ENCODE measurements at places on chromosomes 2 and 18. TPM values are rescaled to one million over a fixed set of nuclear protein-coding genes. Genes with fewer than 3 reads are reported as not detected.

- no peak for DNase-seq
Observed at GRCh38 chr18:73409242-73409641, 541.5 kb upstream of the NETO1 start.

DNA sequence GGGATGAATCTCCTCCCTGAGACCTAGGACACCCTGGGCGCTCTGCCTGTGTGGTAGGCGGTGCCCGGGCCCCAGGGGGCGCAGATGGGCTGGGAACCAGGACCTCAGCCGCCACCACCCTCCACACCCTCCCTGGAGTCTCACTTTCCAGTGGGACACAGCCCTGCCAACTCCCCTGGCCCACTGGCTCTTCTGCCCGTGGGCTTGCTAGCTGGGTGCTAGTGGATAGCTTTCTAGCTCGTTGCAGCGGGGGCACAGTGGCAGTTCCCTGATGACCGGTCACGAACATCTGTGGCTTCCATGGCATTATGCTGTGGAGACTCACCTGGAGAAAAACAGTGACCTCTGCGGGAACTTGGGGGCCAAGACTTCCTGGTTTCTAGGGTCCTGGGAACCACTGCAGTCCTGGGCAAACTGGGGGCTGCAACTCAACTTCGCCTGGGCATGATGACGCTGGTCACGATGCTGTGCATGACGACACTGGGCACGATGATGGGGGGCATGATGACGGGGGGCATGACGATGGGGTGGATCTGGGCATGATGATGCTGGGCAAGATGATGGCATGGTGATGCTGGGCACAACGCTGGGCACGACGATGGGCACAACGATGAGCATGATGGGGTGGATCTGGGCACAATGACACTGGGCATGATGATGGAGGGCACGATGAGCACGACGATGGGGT is 31.0 kb upstream of the ALLC start:
- peak; percentile 6 for DNase-seq

DNA sequence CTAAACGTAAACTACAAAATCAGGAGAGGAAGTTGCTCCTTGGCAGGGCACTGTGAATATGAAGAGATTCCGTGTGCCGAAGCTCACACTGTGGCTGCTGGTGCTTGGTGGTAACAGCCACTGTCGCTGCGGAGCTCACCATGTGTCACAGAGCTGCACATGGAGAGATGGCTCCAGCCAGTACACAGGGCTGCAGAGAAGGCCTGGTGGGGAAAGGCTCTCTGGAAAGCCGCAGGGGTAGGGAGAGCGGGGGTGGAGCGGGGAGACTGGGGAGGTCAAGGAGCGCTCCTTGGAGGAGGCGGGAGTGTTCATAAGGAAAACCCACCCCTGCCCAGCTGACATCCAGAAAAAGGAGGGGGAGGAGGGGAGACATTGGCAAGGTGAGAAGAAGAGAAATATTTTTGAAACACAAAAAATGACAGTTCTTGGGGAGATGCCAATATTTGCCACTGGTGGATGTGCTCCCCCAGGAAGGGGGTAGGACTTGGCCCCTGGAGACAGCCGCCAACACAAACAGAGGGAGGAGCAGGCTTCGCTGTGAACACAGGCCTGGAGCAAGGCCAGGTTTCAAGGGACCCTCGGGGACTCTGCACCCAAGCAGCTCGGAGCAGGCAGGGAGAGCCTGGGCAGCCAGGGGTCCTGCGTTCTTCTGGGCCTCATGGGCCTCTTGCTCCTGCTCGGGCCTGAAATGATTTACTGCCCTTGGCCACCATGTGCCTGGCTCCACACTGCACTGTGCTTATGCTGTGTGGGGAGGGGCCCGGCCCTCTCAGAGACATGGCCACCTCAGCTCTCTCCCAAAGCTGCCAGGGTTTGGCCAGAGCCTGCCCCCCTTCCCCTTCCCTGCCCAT is 102.6 kb upstream of the GLI2 start:
- no peak for DNase-seq

DNA sequence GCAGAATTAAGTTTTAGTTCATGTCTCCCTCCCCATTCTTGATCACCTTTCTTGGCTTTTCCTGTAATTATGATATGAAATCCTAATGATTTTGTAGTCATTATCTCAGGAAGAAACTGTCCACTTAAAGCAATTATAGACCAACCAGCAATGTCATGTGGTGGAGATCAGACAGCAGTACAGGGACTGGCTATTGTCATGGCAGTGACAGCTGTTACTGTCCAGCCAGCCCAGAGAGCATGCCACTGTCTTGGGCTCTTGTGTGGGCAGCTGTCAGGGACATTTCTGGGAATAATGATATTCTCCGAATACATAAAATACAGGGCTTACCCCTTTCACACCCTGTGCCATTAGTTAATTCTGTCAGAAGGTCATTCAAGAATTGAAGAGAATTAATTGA is 355.3 kb upstream of the RAB12 start:
- DNase-seq = peak; percentile 31

DNA sequence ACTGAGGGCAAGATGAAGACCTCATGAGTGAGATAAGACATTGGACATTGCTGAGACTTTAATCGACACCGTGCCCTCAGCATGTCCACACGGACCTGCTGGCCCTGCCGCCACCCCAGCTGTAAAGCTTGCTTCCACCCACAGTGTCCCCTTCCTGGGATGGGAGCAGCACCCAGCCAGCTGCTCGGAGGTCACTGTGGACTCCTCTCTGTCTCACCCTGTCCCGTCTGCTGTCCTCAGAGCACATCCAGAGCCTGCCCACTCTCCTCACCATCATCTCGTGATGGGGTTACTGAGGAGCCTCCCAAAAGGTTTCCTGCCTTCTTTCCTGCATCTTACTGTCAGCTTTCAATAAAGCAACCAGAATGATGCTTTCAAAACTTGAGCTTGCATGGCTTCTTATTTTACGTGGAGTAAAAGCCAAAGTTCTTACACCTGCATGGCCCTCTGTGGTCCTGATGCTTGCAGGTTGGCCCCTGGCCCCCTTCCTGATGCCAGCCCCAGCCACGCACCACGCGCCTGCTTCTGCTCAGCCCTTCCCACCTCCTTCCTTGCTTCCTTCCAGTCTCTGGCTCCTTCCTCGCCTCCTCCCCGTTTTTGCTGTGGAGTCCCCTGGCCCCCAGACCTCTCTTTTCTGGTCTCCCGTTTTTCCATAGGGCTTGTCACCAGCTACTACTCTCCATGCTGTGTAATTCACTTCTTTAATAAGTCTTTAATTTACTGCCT is 67.0 kb downstream of the DGKD start:
- no peak for DNase-seq

DNA sequence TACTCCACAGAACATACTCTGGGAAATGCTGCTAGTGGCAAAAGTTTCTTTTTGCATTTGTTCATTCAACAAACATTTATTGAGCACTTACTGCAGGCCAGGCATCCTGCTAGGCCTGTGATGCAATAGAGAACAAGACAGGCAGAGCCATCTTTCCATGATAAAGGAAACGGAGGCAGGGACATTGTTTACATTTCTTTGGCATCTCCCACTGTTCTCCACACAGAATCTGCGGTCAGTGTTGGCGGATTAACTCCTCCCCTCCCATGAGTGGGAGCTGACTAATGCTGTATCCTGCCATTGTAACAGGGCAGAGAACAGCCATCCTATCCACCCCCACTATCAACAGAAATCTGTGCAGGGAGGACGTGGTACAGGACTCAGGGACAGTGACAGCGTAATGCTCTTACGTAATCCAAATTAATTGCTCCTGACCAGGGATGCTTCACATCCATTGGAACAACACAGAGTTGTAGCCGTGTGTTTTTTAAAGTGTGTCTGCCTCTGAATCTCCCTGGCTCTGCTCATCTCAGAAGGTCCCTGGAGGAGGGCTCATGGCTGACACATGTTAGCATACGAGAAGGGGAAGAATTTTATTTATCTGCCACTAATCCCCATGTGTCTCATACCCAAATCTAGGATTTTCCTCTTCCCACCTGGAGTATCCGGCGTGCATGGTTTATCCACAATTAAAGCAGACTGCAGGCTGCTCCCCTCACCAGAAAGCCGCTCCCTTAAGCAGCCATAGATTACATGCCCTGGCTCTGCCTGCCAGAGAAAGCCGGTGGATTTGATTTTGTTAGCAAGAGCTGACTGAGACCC is 32.3 kb downstream of the STEAP3 start:
- DNase-seq = no peak

DNA sequence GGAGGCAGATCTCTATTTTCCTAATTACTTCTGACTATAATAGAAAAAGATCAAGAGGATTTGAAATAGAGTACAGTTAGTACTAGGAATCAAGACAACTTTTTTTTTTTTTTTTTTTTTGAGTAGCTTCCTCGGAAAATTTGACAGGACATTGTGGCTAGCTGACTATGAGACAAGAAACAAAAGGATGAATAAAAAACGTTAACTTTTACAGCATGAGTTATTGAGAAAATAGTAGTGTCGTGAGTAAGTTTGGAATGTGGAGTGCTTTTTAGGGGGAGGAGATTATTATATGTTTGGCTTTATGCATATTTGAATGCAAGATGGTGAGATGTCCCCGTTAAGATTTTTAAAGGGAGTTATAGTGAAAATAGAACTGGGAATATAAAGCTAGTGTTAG is 27.7 kb upstream of the CPS1 start:
- DNase-seq = no peak

GRCh38 chr2:206164261-206164862 is 4.7 kb downstream of the EEF1B2 start:
- DNase-seq = no peak

DNA sequence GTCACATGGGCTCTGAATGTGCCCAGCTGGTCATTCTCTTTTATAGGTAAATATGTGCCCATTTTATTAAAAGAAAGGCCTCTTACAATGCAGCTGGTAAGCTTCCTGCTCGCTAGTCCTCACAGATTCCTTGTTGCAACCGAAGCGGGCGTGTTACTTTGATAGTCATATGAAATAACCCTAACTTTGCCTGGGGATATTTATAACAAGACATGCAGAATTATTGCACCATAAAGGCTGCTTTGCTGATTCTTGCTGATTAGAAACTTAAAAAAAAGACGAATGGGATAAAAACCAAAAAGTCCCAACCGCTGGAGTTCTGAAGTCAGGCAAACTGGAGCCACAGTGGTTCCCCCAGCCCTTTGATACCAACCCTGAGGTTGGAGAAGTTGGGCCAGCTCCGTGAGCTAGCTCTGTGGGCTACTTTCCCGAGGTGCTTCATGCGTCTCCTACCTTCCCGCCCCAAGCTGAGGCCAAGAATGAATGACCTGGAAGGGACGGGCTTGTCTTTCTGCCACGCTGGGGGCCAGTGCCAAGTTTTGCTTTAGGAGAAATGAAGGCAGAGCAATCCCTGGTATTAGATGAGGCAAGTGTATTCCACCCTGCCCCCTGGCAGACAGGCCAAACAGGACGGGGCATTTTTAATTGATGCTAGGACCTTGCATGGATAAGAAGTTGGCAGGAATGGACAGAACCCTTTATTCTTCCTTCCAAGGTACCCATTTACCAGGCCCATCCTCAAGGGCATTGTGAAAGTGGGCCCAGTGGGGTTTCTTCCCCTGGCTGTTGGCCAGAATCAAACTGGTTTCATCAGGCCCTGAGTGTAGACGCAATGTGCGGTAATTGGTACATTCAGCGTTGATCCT is 140.4 kb downstream of the KCTD1 start:
- DNase-seq = no peak

- no peak for DNase-seq
Observed at GRCh38 chr18:3616142-3616541, 166.2 kb downstream of the TGIF1 start.

Gene KYNU
- 0.07 TPM for polyA plus RNA-seq

Gene PAX8
- not detected for polyA plus RNA-seq

Gene ICOS
- polyA plus RNA-seq = not detected

Gene MBP
- 11.5 TPM for polyA plus RNA-seq

Gene CDH7
- not detected for polyA plus RNA-seq

Gene CNGA3
- polyA plus RNA-seq = not detected

Data from heart right ventricle (tissue), 16 donors.